Inflammatory macrophage treated with lipopolysaccharide for 1 hour (primary cell): ENCODE measurements at places on chromosomes 3 and 15.
A peak's percentile ranks its signal among the peaks of the same experiment; 100 is the strongest.

- DNase-seq: no peak
Measured at GRCh38 chr3:173932624-173933023, 535.1 kb downstream of the NLGN1 start.

GRCh38 chr3:65785065-65785645, 253.6 kb downstream of the MAGI1 start:
- DNase-seq: peak; percentile 54

- DNase-seq: no peak
Measured at GRCh38 chr15:57545995-57546394, 45.7 kb upstream of the MYZAP start.

DNA sequence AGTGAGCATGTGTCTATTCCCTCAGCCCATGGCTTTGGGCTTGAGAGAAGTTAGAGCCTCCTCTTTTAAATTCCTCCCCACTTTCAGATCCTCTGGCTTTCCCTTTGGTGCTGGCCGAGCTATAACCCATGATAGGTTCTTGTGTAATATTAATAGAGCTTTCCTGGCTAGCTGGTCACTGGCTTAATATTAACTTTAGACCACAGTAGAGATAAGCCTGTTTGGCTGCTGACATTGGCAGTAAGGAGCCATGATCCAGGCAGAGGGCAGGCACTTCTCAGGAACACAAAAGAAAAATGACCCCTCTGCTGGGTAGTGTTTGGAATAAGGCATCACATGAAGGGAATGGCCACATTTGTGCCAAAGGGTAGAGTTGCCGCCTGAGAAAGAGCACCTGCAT, 65.4 kb upstream of the UMPS start:
- DNase-seq: no peak

- no peak for DNase-seq
Measured at GRCh38 chr3:194184265-194184751, 48.4 kb downstream of the HES1 start.
